ENCODE measurements at places on chromosomes 7 and 10. TPM values are rescaled to one million over a fixed set of nuclear protein-coding genes. Genes with fewer than 3 reads are reported as not detected.

Gene PARG
- 29.1 TPM for total RNA-seq

Gene STX1A
- 15.8 TPM for total RNA-seq

Gene STOX1
- 0.33 TPM for total RNA-seq

Gene CFTR
- total RNA-seq = not detected

Gene CFAP43
- total RNA-seq = not detected

Gene CPED1
- total RNA-seq = not detected

Gene KCNK18
- not detected for total RNA-seq

DNA sequence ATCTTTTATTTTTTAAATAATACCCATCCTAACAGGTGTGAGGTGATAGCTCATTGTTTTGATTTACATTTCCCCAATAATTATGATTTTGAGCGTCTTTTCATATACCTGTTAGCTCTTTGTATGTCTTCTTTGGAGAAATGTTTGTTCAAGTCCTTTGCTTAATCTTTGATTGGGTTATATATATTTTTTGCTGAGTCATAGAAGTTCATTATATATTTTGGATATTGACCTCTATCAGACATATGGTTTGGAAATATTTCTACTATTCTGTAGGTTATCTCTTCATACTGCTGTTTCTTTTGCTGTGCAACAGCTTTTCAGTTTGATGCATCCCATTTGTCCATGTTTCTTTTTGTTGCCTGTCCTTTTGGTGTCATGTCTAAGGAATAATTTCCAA lies 23.6 kb upstream of the HYAL4 start:
- no peak for DNase-seq

- DNase-seq = peak; percentile 68
Measured at GRCh38 chr7:30330134-30331111, 46.0 kb downstream of the ZNRF2 start.

- DNase-seq = no peak
Measured at GRCh38 chr10:44416021-44416771, 31.3 kb upstream of the CXCL12 start.

DNA sequence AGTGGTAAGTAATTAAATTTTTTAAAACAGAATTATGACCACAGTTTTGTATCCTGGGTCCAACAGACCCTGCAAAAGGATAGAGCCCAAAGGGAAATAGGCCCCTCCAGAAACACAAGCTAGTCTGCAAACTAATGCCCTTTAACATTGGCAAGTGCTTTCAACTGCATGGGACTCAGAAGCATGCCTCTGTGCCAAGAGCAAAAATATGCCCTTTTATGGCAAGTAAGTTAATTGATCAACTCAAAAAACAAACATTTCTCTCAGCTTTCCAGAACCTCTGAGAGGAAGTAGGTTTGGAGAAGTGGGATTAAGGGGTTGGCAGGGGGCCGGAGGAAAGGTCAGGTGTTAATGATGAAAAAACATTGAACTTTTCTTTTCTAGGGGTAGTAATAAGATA lies 186.6 kb upstream of the PRSS1 start:
- no peak for DNase-seq

- DNase-seq = no peak
Measured at GRCh38 chr10:14555807-14556206, 218.9 kb downstream of the FAM107B start.

DNA sequence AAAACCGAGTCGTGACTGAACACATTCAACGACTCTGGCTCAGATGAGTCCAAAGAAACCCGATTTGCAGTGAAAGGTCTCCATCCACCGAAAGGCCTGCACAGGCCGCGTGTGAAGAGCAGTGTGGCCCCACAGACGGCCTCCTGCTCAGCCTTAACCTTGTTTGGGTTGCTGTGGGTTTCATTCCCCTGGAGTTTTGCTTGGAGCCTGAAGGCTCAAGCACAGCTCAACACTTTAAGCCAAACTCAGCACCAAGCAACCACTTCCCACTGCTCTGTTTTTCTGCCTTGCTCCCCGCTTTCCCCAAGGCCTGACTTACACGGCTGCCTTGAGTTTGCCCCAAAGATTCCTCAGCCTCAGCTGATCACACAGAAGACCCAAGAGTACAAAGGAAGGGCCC lies 398.2 kb upstream of the NFE2L3 start:
- no peak for DNase-seq

DNA sequence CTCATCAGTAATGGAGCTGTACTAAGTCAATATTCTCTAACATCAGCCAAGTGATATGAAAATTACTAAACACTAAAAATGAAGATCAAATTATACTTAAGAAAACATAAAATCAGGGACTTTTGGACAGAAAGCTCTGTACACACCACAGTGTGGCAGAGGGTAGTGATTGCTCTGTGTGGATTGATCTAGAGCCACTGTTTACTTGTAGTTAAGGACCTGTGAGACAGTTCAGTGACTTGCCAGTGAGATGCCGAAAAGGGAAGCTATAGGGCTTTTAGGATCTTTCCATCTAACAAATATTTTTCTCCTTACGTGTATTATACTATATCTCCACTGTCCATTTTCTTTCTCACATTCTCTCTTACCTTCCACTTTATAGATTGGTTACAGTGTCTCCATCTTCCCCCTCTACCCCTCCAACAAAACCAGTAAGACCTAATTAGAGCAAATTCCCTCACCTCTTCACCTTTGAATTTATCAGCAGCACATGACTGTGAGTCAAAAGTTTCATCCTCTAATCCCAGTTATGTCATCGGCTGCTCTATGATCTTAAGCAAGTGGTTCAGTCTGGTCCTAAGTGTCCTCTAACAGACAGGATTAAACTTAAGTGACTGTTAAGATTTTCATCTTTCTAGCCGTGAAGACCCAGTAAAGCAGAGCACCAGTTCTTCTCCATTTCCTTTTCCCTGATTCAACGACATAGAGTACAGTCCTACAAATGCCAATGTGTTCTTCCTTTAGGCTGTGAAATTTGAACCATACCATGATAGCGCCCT lies 6.9 kb downstream of the PIK3CG start:
- DNase-seq = no peak

- DNase-seq = no peak
Measured at GRCh38 chr7:110669410-110669809, 421.5 kb upstream of the LRRN3 start.

DNA sequence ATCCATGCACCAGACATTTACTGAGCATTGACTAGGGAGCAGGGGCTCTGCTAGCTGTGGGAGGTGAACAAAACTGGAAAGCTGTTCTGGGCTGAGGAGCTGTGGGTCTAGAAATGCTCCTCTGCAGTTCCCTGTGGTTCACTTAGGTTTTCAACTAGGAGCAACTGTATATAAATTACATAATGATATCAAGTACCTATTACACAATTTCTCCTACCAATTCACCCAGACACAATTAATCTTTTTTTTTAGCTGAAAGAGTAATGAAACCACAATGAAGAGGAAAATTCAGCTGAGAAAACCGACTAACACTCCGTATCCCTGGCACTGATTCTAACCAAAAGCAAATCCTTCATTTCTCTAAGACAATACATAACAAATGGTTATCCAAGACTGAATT lies 39.4 kb downstream of the COL28A1 start:
- no peak for DNase-seq

DNA sequence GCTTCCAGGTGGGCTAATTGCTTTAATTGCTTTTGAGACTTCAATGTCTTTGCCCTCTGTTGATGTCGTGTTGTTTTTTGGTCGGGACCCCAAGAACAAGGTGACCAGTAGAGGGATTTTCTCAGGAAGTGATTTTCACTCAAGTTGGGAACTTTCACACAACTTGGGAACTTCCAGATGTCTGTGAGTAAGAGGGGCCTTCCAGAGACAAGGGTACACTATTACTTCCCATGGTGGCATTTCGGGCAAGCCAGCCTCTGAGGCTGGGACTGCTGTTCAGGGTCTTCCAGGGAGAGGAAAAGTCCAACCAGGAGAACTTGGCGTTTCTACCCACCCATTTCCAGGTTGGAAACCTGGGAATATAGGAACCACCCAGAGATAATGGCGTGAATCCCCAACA lies 170.0 kb upstream of the CDCA7L start:
- DNase-seq = no peak

- DNase-seq = no peak
Measured at GRCh38 chr7:69640216-69640615, 41.9 kb downstream of the AUTS2 start.

- DNase-seq = no peak
Measured at GRCh38 chr7:80643336-80643915, 5.0 kb downstream of the CD36 start.

DNA sequence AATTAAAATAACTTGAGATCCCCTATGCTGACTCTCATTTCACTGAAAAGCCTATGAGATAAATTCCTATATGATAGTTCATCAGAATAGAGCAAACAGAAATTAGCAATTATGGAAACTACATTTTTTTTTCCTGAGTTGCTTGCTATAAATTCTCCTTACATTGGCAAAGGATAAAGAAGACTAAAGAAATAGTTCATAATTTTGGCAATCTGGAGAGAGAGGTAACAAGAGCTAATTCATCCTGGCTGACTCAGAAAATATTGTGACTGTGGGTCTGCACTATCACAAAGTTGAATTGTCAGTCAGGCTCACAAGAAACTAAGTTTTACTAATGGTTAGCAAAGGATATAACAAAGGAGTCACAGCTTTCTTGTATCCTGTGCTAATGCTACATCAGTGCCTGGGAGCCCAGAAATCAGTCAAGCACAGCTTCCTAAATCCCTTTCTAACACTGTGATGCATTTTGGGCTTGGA lies 483.0 kb downstream of the MAGI2 start:
- no peak for DNase-seq

DNA sequence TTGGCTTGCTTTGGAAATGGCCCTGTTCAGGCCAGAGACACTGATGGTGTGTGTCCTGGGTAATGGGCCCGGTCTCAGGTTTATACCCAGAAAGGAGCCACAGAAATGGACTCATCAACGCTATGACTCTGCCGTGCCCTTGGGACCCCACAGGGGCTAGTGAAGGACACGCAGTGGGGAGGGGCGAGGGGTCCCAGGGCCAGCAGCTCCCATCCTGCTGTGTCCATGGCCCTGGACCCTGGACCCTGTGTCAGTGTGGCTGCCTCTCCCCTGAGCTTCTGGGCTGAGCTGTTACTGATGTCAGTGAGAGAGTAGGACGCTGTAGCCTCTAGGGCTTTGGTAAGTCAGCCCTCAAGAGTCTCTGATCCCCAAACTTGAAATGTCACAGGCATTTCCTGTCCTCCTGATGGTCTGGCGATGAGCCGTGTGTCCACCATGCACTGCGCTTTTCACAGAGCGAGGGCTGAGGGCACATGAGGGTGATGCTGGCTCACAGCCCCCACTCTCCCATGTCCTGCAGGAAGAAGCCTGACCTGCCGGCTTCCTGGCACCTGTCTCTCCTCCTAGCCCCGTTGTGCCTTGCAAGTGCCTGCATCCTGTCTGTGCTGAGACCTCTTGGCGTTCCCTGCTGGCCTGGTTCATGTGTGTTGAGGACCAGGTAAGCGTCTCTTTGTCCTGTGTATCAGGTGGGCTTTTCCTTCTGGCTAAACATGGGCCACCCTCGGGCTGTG lies 4.4 kb downstream of the ZNF316 start:
- DNase-seq = no peak

GRCh38 chr10:856416-857157 lies 74.9 kb downstream of the LARP4B start:
- no peak for DNase-seq

DNA sequence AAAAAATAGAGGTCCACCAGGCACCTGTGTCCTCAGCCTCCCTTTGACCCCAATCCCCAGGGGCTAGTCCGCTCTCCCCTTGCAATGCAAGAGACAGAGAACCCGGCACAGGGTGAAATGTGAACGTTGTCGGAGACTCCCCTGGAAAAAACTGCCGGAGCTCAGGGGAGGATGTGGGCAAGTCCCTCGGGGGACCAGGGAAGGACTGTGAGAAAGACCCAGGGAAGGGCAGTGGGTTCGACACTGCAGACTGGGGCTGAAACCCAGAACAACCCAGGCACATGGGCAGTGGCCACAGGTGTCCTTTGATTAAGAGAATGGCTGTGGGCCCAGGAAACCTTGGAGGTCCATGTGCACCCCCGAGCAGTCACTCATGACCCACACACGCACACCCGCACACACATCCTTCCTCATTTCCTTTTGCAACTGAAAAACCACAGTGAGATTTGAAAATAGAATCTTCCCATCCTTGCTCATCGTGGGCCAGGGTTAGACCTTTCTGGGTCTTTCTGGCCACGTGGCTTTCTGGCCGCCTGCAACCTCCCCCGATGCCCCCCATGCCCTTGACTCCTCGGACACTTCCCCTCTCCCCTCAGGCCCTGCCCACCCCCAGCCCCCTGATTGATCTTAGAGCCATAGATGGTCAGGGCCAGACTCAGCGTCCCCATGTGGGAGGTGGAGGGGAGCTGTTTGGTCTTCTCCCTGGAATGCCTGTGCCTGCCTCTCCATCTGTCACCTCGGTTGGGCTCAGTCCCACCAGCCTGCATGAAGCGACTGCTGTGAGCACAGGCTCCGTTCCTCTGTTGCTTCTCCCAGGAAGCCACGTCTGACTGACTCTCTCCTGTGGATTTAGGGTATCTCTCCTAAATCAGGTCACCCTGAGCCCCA lies 7.9 kb downstream of the LAT2 start:
- peak; percentile 69 for DNase-seq

DNA sequence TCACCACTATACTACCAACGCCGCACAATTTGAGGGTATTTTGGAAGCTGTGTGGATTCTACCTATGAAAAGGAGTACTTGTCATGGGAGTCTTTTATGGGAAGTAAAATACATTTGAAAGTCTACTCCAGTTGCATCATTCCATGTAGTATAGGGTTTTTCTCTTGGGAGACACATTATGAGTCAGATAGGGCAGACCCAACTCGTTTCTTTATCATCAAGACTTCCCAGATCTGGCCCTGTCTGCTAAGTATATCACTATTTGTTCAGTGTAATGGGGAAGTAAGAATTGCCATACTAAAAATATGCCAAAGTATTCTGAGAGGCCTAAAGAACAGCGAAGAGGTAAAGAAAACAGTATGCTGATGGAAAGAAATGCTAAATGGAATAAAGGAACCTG lies 144.2 kb downstream of the SPAG6 start:
- no peak for DNase-seq

DNA sequence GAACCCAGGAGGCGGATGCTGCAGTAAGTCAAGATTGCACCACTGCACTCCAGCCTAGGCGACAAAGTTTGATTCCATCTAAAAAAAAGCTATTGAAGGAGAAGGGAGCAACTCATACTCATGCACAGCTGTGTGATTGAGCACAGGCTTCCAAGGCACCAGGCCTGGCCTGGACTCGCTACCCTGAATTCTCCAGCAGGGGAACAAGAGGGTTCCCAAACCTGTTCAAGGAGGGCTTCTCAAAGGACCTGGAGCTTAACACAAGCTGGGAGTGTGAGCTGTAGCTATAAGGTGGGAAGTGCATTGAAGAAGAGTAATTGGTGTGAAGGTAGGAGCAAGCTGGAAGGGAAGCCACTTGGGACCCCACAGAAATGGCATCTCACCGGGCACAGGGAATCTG lies 15.1 kb upstream of the DDIT4 start:
- DNase-seq = no peak

DNA sequence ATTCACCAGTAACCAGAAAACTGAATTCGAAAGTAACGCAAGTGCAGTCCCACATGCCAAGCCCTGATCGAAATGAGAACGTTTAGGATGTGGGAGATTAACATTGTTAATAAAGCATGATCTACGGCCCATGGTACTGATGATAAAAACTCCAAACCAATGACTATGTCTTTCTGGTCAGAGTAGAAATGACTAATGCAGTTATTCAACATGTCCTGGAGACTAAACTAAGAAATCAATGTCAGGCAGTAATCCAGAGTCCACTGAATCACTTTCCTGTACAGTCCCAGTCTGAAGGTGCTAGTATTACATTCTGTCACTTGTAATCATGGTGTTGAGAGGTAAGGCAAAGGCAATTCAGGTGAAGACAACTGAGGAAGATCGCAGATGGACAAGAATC lies 14.4 kb downstream of the NPSR1 start:
- DNase-seq = no peak

Data from activated CD8-positive, alpha-beta memory T cell treated with anti-CD3 and anti-CD28 coated beads, Interleukin-2, amount 10 ng/mL, durations not matched to agents 7 days and 5 days (primary cell).